Hematopoietic multipotent progenitor cell treated with erythropoietin and hydrocortisone succinate and interleukin-3 and kit ligand, for 17 days (in vitro differentiated cells): ENCODE measurements at places on chromosomes 7 and 10.

DNA sequence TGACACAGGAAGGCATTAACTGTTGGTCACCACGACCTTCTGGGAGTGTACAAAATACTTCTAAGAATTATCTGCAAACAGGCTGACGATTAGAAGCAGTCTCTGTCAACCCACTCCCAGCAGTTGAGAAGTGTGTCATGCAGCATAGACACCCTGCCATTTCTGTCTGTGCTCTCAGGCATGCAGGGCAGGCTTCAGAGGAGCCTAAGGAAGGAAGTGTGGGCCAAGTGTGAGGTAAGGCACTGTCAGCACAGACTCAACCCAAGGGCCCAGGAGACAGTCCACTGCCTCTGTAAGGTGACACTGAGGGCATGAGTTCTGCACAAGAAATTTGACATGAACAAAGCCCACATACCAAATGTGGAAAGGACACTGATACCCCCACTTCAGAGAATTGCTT, 109.0 kb upstream of the VIPR2 start:
- DNase-seq: no peak

DNA sequence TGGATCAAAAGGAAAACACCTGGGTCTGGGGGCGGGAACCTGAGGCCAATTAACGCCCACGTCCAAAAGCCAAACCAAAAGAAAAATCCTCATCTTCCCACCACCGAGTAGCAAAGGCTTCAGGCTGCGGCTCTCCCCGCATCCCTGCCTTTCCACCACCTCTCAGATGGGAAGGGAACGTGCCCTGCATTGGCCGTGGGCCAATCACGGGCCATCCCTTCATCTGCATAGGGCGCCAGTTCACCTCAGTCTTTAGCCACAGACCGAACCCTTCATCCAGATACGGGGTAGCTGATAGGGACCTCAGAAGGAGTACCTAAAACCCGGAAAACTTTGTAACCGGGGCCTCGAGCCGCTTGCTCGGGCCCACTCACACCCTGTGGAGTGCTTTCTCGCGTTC, 626 bp downstream of the PRPF18 start:
- DNase-seq: peak; percentile 48

DNA sequence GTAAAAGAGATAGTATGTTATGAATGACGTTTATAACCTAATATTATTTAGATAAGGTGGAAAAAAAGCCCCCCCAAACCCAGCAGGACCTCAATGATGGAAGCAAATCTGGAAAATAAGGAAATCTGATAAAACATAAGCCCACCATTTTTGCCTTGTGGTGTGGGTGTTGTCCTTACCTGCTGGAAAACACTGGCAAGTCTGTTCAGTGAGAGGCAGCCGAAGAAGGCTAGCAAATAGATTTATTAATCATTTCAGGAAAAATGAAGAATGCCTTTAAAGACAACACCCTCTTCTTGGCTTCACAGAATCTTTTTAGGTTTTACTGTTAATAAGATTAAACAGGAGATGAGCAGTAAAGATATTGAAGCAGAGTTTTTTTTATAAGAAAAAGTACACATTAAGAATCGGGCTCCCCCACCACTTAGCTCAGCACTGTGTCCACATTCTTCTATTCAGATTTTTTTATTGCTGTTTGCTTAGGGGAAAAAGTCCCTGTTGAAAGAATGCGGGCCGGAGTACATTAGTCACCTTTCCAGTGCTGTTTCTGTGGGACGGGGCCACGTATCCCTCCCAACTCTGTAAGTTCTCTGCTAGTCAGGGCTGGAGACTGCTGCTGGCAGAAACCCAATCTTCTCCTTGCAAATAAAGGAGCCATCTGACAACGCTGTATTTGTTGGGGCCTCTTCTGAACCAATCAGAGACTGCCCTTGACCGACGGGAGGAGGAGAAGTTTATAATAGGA, 104.1 kb downstream of the EVX1 start:
- DNase-seq: no peak

DNA sequence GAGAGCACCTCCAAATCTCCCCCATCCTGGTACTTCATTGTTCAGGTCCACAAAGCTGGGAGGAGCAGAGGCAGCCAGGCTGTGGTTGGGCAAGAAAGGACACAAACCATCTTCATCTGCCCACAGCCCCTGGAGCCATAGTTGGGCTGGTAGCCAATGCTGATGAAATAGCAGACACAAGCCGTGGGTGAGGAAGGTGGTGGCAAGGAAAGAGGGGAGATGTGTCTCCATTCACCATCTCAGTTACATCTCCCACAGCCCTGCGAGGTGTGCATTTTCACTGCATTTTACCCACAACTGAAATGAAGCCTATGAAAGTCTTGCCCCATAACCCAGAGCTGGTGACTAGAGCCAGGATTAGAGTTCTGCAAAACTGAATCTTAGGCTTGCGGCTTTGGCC, 35.0 kb downstream of the PIK3AP1 start:
- no peak for DNase-seq

- DNase-seq: no peak
These were observed 853.1 kb downstream of the REEP3 start for GRCh38 chr10:64374346-64374745.

GRCh38 chr7:94400022-94400421, 5.3 kb downstream of the COL1A2 start:
- no peak for DNase-seq

- no peak for DNase-seq
These were observed 216.9 kb downstream of the SORCS1 start for GRCh38 chr10:106947643-106948042.

GRCh38 chr10:87054373-87055295, 34.5 kb downstream of the FAM25A start:
- DNase-seq: no peak

DNA sequence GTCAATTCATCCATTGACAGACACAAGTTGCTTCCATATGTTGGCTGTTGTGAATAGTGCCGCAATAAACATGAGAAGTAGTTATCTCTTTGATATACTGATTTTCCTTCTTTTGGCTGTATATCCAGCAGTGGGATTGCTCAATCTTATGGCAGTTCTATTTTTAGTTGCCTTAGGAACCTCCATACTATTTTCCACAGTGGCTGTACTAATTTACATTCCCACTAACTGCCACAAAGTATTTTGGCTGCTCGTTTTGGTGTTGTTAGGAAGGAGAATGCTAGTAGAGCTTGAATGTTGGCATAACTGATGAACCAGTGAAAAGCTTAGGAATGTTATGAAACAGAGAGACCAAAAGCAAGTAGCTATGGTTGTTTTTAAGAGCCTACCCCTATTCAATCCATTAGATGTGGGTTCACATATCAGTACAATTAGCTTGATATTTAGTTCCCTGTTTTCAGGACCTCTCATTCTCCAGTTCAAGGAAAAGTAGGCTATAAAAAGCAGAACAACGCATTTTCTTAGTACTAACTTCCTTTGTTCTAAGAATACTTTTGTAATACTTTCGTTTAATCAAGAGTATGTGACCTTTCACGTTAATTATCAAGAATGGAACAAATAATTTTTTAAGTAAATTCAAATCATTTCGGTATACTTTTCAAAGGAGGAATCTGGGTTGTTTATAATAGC, 100.3 kb downstream of the FAS start:
- DNase-seq: no peak

- DNase-seq: no peak
These were observed 280.1 kb upstream of the MBL2 start for GRCh38 chr10:53052521-53053164.
